ENCODE measurements at places on chromosomes 11 and 22. TPM values are rescaled to one million over a fixed set of nuclear protein-coding genes. Genes with fewer than 3 reads are reported as not detected.

NLRP14 gene
- total RNA-seq: 1.8 TPM

DNA sequence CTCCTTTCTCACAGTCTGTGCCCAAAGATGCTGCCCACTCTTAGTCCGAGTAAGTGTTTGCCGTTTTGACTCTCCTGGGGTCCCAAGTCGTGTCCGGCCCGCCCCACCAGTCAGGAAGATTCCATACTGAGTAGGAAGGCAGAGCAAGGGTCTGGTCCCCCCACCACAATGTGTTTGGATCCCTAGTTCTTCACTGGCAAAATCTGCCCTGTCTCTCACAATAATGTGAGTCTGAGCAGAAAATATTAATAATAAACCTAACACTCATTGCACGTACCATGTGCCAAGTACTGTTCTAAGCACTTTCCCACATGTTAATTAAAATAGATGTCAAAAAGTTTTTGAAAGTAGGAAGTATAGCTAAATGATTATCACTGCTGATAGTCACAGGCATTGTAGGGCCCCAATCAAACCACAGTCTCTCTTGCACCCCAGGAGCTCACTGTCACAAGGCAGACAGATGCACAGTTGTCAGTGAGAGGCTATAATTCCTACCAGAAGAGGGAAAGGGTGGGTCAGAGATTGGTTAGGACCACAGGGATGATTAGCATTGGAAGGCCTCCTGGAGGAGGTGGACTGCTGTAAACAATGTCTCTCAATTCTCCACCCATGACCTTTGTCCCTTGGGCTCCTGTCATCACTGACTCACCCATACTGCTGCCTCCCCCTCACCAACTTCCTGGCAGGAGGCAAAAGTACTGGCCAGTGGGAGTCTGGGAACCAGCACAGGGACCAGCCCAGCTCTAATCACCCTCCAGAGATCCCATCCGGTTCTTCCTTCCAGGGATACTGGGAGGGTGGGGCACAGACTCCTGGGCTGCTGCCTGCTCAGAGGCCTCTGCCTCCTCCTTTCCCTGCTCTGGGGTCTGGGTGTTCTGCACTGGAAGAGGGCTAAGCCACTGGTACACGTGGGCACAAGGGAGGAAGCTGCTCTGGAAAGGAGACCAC is 1.0 kb upstream of the POLD4 start:
- peak; percentile 29 for DNase-seq

- no peak for DNase-seq
Measured at GRCh38 chr11:47154616-47155570, 21.8 kb downstream of the ARFGAP2 start.

DNA sequence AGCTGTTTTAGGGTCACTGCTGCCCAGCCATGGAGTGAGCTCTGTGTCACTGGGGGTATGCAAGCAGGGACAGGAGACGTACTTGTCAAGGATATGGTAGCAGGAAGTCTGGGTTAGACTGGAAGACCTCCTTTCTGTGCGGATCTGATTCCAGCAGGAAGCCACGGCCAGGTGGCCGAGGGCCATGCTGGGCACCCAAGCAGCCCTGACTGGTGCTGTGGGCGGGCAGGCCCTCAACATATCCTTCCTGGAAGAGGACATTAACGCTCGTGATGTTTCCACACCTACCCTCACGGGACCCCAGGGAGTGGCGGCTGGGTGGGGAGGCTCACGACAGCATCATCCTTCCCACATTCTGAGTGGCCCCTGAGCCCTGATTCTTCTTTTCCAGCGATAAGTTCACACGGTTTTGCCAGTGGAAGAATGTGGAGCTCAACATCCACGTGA is 8.7 kb upstream of the ANKRD13D start:
- no peak for DNase-seq

INS gene
- total RNA-seq: not detected

DNA sequence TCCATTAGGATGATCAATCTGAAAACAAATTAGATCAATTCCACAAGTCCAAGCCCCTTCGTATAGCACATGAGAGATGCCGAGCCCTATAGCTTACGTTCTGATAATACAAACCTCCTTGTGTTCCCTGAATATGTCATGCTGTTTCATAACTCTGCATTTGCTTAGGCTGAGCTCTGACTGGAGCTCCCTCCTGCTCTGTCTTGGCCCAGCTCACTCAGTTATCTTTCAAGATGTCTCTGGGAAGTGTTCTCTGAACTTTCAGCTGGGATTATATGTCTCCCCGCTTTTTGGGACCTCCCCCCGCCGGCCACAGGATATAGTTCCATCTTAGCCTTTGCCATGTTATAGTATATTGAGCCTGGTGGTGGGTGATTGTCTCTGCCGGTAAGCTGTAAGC is 44.0 kb downstream of the FDX1 start:
- DNase-seq: no peak

- DNase-seq: no peak
Measured at GRCh38 chr11:133029107-133029506, 503.2 kb downstream of the OPCML start.

- peak; percentile 32 for DNase-seq
Measured at GRCh38 chr11:9214765-9215164, 50.4 kb downstream of the DENND5A start.

Data from neural progenitor cell (in vitro differentiated cells).